ENCODE measurements at places on chromosomes 7 and 10.

- no peak for DNase-seq
Measured at GRCh38 chr10:9602998-9603397, 1414.7 kb upstream of the CELF2 start.

GRCh38 chr7:79806161-79806734, 328.4 kb upstream of the GNAI1 start:
- no peak for DNase-seq

- no peak for DNase-seq
Measured at GRCh38 chr10:1378473-1378872, 322.3 kb downstream of the WDR37 start.

DNA sequence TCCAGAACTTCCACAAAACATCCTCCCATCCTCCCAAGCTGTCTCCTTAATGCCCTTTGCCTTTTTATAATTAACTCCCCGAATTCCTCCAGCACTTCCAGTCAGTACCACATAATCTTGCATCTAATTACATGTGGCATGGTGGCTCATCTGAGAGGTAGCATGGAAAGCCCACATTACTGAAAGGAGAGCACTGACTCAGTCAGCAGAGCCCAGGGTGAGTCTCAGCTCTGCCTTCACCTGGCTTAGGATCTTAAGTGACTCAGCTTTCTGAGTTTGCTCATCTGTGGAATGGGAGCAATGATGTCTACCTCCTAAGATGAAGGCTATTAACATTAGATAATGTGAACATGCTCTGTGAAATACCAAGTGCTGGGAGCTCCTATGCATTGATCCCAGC, 433.9 kb downstream of the SORCS3 start:
- no peak for DNase-seq

DNA sequence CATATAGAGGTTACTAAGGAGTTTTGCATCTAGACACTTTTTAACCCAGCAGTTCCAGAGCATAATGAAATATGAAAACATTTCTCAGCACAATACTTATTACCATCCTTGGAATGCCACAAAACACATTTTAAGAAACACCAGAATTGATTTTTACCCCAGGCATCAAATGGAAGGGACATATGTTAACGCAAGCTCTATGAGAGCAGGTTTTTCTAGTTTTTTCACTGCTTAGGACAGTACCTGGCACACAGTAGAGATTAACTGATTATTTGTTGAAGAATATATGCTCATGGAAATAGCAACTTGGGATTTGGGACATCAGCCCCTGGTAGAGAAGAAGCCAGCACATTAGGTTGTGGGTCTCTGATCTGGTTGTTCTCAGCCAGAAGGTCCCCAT, 67.0 kb upstream of the ARID5B start:
- no peak for DNase-seq

- peak; percentile 41 for DNase-seq
Measured at GRCh38 chr7:92246360-92247101, 757 bp downstream of the ANKIB1 start.

DNA sequence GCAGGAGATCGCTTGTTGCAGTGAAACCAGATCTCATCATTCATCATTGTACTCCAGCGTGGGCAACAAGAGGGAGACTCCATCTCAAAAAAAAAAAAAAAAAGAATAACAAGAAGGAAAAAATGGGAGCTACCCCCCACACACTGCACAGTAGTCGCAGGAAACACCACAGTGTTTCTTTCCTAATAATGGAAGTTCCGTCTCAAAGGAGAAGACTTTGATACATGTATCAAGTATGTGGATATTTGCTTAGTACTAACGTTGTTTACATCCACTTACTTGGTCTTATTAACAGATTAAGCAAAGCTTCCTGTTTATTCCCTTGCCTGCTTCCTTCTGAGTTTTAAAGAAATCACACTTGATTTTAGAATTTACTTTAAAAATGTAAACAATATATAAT, 22.2 kb downstream of the YAE1 start:
- no peak for DNase-seq

DNA sequence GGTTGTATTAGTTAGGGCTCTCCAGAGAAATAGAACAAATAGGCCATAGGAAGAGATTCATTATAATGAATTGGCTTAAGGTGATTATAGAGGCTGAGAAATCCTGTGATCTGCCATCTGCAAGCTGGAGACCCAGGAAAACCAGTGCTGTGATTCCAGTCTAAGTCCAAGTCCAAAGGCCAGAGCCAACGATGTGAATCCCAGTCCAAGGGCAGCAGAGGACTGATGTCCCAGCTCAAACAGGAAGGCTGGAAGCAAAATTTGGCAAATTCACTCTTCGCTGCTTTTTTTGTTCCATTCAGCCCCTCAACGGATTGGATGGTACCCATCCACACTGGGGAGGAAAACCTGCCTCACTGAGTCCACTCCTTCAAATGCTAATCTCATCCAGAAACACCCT, 68.0 kb downstream of the JCAD start:
- DNase-seq: no peak

DNA sequence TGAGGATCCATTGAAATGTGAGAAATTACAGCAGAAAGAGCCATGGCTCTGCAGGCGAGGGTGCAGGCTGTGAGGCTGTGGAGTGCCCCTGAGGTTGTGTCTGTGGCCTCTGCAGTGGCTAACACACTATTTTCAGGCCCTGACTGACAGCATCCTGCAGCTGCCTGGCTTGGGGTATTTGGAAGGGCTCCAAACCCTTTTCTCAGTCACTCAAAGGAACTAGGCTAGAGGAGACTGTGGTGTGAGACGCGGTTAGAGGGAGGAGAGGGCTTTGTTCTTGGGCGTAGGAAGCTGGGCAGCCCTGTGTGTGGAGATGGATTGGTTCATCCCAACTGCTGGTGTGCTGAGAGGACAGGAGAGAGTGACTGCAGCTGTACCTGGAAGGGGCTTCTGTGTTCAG, 134.9 kb downstream of the RAMP3 start:
- no peak for DNase-seq

DNA sequence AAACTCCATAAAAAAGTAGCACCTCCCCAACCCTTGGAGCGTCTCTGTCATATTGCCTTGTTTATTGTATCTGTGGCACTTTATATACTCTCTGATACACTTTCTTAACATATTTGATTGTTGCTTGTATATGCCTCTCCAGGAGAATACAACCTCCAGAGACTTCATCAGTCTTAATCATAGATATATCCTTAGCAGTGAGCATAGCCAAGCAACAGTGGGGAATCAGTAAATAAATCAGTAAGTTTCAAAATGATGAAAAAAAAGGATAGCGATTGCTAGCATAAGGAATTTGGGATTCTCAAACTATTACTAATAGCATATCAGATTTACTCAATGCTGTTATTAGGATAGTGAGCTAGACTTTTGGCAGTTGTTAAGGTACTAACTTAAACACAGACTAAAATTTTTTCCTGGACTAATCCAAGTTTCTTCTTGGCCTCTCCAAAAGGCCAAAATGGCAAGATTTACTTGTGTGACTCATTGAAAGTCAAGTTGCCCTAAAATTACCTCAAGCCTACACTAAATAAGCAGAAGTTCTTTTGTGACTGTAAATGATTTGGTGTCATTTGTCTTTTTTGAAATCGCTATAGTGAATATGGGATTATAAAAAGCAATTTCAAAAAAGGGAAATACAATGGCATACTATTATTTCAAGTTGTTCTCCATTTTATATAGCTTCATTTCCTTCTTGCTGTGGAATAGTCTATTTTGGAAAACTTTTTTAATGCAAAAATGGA, 177.9 kb downstream of the CHN2 start:
- DNase-seq: no peak

DNA sequence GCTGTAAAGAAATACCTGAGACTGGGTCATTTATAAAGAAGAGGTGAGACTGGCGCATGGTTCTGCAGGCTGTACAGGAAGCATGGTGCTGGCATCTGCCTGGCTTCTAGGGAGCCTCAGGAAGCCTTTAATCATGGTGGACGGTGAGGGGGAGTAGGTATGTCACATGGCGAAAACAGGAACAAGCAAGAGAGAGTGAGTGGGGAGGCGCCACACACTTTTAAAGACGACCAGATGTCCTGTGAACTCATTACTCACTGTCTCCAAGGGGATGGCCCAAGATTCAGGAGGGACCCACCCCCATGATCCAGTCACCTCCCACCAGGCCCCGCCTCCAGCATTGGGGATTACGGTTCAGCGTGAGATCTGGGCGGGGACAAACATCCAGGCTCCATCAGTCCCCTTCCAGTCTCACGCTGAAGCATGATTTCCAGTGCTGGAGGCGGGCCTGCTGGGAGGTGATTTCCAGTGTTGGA, 3.2 kb downstream of the ZNF316 start:
- no peak for DNase-seq

GRCh38 chr10:70673043-70673928, 980 bp downstream of the ADAMTS14 start:
- DNase-seq: no peak

DNA sequence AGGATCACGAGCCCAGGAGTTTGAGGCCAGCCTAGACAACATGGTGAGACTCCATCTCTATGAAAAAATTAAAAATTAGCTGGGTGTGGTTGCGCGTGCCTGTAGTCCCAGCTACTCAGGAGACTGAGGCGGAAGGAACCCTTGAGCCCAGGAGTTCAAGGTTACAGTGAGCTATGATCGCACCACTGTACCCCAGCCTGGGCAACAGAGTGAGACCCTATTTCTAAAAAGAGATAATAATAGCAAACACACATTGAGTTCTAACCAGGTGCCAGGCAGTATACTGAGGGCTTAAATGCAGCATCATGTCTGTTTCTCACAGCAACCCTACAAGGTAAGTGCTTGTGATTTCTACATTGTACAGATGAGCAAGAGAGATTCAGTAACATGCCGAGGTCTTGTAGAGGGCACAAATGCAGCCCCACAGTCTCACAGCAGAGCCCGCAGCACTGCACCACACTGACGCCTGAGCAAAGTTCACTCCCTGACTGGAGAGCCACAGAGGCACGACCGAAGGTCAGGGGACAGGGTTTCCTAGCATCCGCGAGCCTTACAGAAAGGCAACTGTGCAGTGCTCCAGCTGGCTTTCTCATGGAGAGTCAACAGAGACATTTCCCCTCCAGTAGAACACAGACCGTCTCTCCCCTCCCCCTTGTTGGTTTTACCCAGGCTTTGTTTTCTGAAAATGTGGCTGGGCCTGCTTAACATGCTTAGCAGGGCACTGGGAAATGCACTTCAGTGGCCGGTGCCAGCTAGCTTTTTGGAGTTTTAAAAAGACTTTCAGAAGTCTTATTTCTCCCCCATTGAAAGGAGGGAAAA, 36.5 kb downstream of the PDSS1 start:
- peak; percentile 15 for DNase-seq

Data from left kidney (tissue), 8 donors.